ENCODE measurements at places on chromosomes 12 and 14. TPM values are rescaled to one million over a fixed set of nuclear protein-coding genes. Genes with fewer than 3 reads are reported as not detected.

The KTN1 gene
- total RNA-seq, result 238 TPM

The SRSF5 gene
- total RNA-seq, result 104 TPM

The SIRT4 gene
- 6.1 TPM for total RNA-seq

The TDG gene
- 5.5 TPM for total RNA-seq

The DAO gene
- total RNA-seq, result not detected

The SMOC1 gene
- total RNA-seq, result 6.2 TPM

Measured in psoas muscle (tissue), 8 donors.